ENCODE measurements at places on chromosomes 7 and 10.

DNA sequence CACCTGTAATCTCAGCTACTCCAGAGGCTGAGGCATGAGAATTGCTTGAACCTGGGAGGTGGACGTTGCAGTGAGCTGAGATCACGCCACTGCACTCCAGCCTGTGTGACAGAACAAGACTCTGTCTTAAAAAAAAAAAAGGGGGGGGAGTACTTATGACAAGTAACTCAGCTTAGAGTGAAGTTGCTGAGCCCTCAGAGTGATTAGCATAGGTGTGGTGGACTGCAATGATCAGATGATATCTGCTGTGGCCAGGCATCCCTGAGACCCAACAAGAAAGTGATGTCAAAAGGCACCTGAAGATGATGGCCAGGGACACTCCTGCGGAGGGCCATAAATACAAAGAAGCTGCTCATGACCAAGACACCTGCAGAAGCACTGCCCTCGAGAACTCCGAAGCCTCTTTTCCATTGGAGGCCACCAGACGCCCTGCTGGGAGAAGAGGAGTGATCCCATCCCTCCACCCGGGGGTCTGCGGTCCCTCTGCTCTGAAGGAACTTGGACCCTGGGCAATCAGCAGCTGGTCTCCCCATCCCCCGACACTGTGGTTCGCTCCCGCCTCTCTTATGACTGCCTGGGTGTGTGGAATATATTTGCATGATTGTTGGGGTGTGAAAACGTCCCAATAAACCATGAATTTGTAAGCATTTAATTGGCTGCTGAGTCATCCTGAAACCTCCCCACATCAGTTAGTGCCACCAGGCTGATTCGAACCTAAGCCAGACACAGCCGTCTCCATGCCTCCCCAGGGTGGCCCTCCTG, 46.0 kb downstream of the RASGEF1A start:
- DNase-seq, result no peak

DNA sequence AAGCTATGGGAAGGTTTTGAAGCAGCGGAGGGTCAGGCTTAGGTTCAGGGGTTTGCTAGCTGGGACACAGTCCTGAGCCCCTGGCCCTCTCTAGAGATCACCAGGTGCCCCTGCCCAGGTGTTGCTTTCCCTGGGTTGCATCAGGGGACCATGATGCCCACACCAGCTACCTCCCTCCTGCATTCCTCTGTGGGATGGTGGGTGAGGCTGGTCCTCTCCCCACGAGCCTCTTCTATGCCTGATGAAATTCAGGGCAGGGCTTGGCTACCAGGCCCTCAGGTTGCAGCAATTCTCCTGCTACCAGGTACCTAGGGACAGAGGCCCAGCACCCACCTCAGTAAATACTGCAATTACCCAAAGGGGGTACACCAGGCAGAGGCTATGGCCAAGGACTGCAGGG, 10.8 kb upstream of the SLC29A3 start:
- no peak for DNase-seq

DNA sequence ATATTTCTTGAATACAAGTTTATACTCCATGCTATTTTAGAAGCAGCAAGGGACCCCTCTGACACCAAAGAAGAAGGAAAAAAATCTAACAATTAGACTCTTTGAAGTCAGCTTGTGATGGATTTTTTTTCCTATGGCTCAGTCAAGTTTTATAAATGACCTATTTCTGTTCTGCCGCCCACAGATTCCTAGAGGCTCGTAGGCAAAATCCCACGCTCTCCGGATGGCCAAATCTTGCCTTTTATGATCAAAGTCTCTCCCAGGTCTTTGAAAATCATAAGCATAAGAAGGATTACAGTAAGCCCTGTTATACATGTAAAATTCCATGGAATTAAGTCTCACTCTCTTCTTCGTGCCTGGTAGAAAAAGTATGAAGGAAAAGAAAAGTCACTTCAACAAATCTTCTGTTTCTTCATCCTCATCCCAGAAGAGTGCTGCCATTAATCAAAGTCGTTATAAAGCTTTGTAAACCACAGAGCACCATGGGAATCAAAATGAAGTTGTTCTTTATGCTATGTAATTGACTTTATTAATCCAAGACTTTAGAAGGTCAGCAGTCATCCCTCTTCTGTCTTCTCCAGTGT, 33.1 kb downstream of the ASB13 start:
- DNase-seq, result no peak

GRCh38 chr7:112174192-112174591, 32.0 kb downstream of the DOCK4 start:
- DNase-seq, result no peak

DNA sequence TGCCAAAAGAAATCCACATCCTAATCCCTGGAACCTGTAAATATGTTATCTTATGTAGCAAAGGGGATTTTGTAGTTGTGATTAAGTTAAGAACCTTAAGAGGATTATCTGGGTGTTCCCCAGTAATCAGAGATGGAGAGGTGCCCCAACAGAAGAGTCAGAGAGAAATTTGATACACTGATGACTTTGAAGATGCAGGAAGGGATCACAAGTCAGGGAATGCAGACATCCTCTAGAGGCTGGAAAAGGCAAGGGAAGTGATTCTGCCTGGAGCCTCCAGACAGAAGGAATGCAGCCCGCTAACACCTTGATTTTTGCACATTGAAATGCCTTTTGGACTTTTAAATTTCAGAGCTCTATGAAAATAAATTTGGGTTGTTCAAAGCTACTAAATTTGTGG, 531.7 kb downstream of the DNAJB9 start:
- DNase-seq, result no peak

Data from fibroblast of skin of right biceps (primary cell).